C1 segment of cervical spinal cord (tissue), 14 donors: ENCODE measurements at places on chromosomes 6 and 20.

DNA sequence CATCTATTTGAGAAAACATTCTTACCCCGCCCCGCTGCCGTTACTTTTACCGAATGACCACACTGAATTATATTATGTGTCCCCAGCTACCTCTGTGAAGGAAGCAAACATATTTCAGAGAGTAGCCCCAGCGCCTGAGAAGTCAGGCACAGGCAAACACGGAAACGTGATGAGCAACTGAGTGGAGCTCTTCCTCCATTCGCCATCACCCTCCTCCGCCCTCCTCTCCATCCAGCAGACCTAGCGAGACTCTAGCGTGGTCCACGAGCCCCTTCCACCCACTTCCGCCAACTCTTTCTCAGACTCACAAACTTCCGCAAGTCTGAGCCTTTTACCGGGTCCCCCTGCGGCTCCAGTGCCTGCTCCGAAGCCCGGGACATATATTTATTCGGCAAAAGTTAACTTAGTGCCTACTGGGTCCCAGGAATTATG is 582 bp downstream of the SNRPB start:
- DNase-seq = no peak

DNA sequence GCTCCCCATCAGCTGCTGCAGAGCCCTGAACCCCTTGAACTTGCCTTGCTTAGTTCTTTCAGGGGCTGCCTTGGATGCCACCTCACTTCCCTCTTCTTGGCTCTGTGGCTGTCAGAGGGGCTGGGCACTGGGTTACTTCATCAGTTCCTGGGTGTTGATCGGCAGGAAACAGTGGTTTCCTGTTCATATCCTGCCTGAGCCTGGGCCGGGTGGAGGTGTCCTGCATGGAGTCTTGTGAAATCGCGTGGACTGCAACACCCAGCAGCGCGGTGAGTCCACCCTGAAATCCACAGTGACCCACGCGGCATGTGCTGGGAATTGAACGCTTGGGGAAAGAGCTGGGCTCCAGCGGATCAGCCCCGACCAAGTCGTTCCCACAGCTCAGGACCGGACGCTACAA is 97.5 kb downstream of the CDH26 start:
- DNase-seq = no peak

- DNase-seq = no peak
These were observed 30.1 kb upstream of the TAGAP start for GRCh38 chr6:159074876-159075275.

DNA sequence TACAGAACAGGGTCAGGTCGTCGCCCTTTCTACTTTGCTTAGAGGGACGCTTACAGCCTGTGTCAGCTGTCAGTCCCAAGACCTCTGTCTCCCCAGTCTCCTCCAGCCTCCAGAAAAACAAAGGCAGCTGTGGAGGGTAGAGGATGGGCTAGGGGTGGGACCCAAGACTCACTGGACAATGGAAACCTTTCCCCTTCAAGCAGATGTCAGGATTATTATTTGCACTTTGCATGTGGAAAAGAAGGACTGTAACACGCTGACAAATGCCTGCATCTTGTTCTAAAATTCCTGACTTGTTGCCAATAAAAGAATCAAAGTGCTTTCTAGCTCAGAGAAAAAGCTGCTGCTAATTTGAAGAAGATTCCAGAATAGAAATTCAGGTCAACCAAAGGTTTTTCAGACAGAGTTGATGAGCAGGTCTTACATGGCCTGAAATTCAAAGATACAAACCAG is 58.7 kb downstream of the SNX5 start:
- DNase-seq = no peak

DNA sequence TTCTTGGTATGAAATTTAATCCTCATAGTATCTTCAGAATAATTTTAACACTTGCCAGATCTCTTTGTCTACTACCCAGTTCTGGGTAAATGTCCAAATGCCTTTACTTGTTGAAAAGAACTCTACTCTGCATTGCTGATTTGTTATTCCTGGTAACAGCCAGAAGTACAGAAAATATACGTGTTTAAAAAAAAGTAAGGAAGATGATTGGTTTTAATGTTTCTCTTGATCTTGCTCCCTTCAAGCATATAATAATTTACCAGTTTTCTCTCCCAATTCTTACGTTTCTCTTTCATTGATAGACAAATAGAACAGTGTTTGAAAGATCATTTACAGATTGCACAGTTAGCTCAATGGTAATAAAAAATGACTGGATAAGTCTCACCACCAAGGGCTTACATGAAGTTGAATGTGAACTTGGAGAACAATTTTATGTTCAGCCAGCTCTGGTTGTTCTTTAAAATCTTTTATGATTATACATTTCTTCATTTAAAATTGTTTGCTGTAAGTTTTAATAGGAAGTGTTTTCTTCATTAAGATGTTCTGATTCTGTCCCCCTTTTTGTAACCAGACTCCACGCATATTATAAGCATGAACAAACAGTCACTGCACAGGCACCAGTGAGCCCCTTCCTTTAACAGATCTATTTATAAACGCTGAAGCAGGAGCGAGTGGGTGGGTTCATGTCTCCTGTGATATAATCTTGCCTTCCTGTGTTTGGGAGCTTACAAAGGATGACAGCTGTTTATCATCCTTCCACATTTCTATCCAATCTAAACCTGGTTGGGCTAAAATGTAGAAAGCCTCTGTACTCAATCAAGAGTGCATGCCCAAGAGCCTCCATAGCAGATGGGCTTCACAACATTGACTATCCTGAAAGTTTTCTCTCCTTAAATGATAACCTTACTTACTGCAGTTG is 299.5 kb downstream of the PRL start:
- no peak for DNase-seq

- DNase-seq = no peak
These were observed 147.6 kb upstream of the TAB2 start for GRCh38 chr6:149169761-149170511.

DNA sequence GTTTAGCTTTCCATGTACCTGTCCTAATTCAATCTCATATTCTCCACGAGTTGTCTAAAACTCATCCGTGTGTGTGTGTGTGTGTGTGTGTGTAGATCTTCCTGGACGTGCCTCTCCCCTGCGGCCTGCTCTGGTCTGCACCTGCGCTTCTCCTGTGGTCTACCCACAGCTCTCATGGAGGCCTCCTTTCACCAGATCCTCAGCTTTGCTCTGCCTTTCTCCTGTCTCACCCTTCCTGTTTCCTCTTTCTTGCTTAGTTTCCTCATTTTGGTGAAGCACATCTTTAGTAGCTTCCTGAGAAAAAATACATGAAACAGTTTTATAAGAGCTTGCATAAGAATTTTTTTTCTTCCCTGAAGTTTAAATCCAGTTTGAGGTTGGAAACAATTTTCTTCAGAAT is 18.1 kb downstream of the SLX4IP start:
- DNase-seq = no peak

DNA sequence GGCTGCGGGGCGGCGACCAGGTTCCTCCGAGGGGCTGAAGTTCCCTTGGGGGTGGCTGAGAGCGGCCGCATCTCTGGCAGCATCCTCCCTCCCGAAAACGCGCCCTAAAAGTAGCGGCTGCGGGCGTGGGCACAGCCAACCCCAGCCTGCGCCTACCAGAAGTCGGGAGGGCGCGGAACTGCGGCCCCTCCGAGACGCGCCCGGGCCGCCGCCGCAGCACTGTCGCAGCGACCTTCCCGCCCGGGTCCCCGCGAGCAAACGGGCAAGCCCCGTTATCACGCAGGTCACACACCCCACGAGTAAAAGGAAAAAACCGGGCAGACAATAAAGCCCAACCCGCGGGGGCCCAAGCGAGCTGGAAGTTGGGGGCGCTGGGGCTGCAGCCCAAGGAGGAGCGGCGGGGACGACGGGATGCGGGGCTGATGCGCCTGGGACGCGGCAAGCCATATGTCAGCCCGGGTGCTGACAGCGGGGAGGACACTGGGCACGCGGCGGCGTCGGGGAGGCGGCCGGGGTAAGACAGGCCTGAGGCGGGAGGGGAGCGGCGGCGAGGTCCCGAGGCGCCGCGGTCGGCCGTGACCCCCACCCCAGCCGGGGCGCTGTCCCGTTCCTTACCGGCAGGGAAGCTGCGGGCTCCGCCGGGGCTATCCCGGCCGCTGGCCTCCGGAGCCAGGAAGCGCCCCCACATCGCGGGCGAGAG is 659 bp downstream of the CEP85L start:
- DNase-seq = no peak

- DNase-seq = no peak
These were observed 39.1 kb downstream of the EPB41L2 start for GRCh38 chr6:131023834-131024504.

- DNase-seq = no peak
These were observed 289.3 kb downstream of the KIF16B start for GRCh38 chr20:16283978-16284377.

GRCh38 chr6:169168706-169169105 is 84.9 kb downstream of the THBS2 start:
- DNase-seq = no peak

GRCh38 chr20:62791301-62792181 is 4.7 kb upstream of the MRGBP start:
- DNase-seq = no peak

DNA sequence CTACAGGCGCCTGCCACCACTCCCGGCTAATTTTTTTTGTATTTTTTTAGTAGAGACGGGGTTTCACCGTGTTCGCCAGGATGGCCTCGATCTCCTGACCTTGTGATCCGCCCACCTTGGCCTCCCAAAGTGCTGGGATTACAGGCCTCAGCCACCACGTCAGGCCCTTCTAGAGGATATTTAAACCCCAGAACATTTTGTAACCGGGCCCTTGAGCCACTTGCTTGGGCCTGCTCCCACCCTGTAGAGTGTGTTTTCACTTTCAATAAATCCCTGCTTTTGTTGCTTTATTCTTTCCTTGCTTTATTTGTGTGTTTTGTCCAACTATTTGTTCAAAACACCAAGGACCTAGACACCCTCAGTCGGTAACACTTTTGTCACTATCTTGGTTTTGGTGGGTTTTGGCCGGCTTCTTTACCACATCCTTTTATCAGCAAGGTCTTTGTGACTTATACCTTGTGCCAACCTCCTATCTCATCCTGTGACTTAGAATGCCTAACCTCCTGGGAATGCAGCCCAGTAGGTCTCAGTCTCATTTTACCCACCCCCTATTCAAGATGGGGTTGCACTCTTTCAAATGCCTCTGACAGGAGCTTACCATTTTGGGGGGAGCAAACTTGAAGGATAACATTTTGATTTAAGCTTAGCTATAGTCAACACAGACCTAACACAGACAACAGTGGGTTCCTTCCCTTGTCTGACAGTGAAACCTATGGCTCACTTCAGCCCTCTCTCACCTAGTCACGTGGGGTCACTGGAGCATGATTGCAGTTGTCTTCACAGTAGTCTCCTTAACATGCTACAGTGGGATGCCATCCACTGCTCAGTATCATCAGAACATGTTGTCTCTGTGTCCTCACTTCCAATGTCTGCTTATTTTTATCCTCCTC is 27.9 kb upstream of the KIF6 start:
- no peak for DNase-seq

GRCh38 chr6:21824431-21825177 is 231.1 kb downstream of the SOX4 start:
- no peak for DNase-seq

- no peak for DNase-seq
These were observed 43.2 kb upstream of the MC3R start for GRCh38 chr20:56205346-56205745.

DNA sequence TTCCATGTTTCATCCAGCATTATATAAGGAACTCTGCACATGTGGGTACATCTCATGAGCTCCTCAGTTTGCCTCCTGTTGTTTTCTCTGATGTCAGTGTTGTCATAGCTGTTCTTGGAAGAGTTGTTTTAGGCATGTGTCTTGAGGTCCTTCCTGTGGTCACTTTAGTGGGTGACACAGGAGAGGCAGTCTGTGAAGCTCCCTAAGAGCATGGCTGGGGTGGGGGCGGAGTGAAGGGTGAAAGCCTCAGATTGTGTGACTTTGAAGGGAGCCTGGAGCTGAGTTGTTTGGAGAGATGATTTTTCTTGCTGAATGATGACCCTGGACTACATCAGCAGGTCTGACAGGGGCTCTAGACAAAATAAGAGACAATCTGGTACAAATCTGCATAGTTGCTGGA is 37.7 kb downstream of the PPP1R14C start:
- DNase-seq = no peak

DNA sequence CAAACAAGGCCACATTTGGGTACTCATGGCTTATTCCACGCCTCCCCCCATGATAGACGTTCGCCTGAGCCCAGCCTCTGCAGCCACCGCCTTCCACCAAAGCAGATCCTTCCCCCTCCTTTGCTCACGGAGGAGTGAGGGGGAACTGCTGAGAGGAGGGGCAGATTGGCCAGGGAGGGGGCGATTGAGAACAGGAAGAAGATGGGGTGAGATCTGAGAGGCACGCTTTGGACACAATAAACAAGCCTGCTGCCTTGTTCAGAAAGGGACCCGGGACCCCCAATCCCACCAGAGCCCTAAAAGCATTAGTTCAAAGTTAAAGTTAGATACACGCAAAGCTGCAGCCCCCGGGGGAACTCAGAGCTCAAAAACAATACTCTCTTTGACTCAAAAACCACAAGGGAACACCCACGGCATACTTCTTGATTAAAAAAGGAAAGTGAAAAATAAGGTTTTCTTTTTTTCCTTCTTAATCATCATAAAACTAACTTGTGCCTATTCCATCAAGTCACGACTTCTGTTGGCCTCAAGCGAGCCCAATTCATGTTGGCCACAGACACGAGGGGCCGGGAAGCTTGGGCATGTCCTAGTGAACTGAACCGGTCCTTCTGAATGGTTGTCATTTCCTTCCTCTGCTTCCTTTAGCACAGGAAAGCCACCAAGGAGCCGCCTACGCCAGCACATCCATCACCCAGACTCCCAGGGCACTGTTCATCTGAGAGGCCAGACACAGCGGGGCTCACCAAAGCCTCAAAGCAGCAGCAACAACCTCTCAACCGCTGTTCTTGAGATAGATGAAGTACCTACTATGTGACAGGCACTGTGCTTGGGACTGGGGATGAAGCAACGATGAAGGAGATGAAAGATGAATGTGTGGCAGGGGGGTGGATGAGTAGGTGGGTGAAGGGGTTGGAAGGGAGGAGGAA is 44.7 kb downstream of the NFATC2 start:
- DNase-seq = no peak

DNA sequence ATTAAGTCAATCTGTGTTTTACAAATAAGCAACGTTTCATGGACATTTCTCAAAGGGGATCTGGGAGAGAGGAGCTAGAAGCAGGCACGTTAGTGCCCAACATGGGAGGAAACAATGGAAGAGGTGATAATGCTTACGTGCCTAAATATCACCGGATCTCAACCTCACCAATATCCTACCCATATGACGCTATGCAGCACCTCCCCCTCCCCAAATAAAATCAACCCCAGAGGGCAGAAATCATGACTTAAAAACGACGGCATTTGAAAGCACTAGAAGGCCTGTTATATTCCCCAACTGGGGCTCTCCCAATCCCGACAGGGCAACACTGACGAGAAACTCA is 425 bp downstream of the HBS1L start:
- DNase-seq = no peak

- DNase-seq = no peak
These were observed 235.1 kb downstream of the FNDC1 start for GRCh38 chr6:159404296-159404695.

DNA sequence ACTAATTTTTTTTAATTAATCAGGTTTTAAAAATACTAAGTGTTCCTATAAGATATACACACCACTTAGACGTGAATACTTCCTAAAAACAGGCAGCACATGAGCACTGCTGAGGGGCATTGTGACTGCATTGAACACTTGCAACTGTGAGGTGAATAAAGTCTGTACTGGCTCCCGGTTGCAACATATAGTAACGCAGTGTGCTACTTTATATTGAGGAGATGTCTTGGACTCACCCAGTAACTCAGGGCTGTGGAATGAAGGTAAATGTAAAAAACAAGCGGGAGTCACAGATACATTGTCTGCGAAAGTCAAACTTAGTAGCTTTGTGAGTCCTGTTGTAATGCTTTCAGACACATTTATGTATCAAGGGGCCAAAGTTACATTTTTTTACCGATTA is 17.0 kb upstream of the HLA-A start:
- DNase-seq = no peak
